ENCODE measurements at places on chromosomes 7 and 10. TPM values are rescaled to one million over a fixed set of nuclear protein-coding genes. Genes with fewer than 3 reads are reported as not detected.
A peak's percentile ranks its signal among the peaks of the same experiment; 100 is the strongest.

GRCh38 chr7:158017111-158018097 lies 570.2 kb downstream of the PTPRN2 start:
- DNase-seq: no peak

GRCh38 chr10:63586043-63586442 lies 64.8 kb downstream of the REEP3 start:
- DNase-seq: no peak

The PHYHIPL gene
- not detected for total RNA-seq

DNA sequence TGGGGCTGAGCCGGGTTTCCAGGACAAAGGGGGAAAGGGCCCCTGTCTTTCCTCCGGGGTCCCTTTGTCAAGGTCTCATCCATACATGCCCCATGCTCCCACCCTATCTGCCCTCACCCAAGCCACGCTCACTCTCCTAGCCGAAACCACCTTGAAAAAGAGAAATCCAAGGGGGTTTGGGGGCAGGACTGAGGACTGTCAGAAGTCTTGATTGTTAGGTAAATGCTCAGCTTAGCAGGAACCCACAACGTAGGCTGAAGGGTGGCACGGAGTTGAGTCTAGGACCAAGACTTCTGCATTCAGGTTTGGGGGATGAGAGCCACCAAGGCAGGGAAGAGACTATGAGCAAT lies 719 bp upstream of the PGAM2 start:
- no peak for DNase-seq

GRCh38 chr7:144529269-144529926 lies 125.9 kb upstream of the NOBOX start:
- DNase-seq: no peak

GRCh38 chr10:127146661-127147060 lies 49.7 kb downstream of the INSYN2A start:
- DNase-seq: no peak

DNA sequence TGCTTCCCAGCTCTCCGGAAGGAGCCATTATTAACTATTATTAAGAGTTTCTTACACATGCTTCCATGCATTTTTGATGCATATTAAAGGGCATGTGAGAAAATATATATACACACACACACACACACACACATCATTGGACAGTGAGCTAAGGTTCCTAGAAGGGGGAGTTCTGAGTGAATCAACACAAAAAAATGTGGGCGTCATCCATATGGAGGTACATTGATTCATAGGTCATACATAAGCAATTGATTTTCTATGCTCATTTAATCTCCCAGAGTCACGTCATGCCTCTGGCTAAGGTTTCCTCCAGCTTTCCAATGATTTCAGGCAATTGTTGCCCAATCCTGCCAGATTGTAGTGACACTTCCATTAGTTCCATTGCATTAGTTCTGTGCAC lies 269.4 kb downstream of the DNAJB9 start:
- no peak for DNase-seq

DNA sequence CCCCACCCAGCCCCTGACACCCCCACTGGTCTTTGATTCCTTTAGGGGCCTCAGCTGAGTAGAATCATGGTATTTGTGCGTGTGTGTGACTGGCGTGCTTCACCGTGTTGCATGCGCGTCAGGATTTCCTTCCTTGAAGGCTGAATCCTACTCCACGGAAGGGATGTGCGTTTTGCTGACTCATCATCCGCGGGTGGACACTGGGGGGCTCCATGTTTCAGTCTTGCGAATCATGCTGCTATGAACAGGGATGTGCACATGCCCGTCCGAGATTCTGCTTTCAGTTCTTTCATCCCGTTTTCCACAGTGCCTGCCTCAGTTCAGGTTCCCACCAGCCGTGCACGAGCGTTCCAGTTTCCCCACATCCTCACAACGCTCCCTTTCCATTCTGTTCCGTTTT lies 20.9 kb upstream of the JAKMIP3 start:
- no peak for DNase-seq

- no peak for DNase-seq
Measured at GRCh38 chr10:20648263-20648874, 248.7 kb downstream of the NEBL start.

DNA sequence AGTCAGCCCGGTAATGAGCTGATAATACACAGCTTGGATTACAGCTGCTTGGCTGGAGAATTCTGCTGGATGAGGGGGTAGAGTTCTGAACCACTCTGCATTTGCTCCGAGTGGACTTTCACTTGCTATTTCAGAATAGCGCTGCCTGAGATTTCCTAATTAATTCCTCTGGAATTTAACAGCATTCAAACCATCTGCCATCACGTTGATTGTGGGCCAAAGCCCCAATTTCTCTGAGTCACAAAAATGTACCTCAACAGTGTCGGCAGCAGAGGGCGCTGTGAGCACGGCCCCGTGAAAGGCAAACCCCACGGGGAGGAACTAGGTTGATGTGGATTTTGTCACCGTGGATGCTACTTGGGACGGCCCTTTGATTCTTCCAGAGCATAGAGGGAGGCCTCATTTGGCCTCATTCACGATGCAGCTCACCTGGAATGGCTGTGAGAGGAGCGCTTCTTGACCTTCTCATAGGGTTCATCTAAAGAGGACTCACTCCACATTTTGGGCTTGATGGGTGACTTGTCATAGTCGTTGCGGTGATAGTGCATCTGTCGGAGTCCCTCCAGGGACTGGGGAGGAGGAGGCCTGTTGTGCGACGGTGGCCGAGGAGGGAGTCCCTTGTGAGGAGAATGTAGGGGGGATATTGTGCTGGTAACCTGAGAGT lies 73.3 kb downstream of the PRPF18 start:
- DNase-seq: peak; percentile 34

The CYP3A7 gene
- total RNA-seq: not detected

DNA sequence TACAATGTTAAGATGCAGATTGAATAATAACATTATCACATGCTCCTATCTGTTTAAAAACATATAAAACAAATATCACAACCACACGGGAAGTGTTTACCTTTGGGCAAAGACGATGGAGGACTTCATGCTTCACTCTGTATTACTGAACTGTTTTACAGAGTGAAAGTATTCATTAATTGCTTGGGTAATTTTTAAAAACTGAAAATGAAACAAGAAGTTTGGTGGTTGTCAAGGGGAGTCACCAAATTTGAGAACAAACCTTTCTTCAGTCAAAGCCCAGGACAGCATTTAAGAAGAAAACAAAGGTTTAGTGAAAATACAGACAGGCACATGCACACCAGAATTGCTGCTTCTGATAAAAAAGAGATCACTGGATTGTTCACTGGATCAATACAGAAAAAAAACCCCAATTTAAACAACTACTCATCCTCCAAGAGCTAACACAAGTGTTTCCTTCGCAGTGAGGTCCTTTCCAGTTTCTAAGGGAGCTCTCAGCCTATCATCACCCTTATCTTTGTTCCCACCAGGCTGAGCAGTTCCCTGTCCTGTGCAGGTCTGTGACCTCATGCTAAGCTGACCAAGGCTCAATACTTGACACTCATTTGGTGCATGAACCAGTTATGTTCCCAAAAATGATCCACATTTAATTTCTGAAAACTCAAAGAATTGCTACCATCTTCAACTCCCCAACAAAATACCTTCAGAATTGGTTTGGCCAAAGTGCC lies 8.8 kb downstream of the PARP12 start:
- DNase-seq: no peak

The CELF2 gene
- 111 TPM for total RNA-seq

The GPR85 gene
- not detected for total RNA-seq

DNA sequence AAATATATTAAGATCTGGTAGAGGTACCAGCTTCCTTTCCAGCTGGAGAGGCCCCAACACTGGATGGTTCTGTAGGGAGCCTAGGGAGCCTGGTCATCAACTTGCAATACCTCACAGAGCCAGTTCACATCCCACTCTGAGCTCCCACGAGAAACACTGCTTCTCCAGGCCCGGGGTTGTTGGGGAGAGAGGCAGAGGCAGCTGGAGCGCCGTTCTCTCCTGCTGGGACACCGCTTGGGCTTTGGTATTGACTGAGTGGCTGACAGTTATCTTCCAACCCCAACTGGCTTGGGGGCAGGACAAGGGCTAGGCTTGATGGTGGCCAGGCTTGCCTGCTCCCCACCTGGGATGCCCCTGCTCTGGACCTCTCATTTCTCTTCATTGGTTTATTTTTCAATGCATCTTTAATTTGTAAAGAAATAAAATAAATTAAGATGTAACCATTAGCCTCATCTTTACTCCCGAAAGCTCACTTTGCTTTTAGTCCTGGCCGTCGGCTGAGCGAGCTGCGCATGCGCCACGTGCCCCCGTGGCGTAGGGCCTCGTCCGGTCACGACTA lies 10.0 kb upstream of the CHCHD1 start:
- DNase-seq: peak; percentile 78

DNA sequence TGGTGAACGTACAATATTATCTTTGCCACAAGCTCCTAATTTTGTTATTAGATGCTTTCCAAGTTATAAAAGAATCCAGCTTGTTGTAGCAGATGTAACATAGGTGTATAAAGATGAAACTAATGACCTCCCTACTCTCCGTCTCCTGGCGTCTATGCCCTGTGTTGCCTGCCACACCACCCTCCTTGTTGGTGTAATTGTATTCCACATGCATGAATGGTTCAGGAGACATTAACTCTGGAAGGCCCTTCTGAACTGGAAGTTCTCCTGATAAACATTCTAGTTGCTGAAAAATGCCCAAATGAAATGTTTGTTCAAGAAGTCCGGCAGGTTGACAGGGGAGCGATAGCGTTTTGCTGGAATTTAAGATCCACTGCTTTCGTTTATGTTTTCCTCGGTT lies 53.9 kb upstream of the SEPHS1 start:
- no peak for DNase-seq

DNA sequence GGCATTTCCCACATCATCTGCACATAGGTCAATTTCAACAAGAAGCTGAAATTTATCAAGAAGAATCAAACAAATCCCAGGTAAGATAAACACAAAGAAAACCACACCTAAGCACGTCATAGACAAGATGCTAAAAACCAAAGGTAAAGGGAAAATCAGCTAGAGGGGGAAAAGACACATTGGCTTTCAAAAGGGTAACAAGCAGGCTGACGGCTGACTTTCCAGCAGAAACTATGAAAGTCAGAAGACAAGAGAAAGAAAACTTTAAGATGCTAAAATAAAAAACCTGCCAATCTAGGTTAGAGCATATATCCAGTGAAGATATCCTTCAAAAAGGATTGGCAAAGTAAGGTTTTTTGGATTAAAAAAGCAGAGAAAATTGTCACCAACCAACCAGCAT lies 59.9 kb upstream of the RHEB start:
- no peak for DNase-seq

DNA sequence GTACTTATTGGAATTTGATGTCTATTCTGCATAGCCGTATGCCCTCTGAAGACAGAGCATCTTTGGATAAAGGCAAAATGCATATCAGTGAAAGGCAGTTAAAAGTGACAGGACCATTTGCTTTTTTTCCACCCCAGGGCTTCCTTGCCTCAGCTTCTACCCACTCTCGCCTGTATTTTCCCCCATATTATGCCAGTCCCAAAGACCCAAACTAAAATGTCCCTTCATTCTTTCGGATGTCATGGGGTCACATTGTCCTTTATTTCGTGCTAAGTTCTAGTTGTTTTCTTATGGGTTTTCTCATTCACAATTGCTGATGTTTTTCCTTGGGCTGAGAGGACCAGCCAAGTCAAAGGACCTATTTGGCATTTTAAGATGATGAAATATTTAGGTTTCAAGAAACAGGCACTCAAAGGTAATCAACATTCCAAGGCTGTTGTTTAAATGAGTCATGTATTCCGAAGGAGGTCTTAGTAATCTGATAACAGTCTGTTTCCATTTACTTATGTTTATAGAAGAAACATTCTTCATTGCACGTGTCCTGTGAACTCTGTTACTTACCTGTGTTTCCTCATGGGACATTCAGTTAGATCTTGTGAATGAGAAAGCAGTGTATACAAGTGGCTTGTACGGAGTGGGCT lies 74.1 kb downstream of the DNAH11 start:
- DNase-seq: no peak

The MAD1L1 gene
- 56.2 TPM for total RNA-seq

The GRM8 gene
- not detected for total RNA-seq

The LIPK gene
- total RNA-seq: not detected

The FOXK1 gene
- 37.9 TPM for total RNA-seq

The GIMAP4 gene
- total RNA-seq: 84.2 TPM

DNA sequence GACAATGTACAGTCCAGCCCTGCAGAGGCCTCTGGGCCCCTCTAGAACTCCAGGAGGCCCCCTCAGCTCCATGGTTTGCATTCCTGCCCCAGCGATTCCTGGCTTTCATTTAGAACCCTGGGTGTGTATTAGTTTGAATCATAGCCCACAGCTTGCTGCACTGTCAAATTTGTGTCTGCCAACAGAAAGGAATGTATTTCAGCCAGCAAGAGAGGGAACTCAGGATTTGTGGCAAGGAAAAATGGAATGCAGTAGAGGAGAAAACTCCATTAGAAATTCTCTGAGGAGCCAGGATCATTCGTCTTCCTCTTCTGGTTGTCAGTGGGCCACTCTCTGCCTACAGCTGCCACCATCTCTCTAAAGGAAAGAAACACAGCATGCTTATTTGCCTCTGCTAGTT lies 27.9 kb upstream of the WDR11 start:
- DNase-seq: no peak

DNA sequence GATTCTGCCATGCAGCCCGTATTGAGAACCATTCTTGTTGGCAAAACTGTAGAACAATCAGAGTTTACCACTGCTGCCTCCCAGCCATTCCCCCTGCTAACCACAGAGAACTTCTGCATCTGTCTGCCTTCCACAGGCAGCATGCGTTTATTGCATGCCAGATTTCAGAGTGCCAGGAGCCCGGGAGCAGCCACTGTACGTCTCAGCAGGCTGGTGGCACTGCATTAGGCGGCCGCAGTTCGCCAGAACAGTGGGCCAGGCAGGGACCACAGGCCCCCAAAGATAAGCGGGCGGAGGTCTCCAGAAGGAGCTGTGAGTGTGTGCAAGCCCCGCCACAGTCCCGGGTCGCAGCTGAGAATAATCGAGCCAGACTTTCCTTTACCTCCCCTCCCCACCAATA lies 31.8 kb downstream of the ZNF467 start:
- DNase-seq: no peak

The PDAP1 gene
- total RNA-seq: 162 TPM

DNA sequence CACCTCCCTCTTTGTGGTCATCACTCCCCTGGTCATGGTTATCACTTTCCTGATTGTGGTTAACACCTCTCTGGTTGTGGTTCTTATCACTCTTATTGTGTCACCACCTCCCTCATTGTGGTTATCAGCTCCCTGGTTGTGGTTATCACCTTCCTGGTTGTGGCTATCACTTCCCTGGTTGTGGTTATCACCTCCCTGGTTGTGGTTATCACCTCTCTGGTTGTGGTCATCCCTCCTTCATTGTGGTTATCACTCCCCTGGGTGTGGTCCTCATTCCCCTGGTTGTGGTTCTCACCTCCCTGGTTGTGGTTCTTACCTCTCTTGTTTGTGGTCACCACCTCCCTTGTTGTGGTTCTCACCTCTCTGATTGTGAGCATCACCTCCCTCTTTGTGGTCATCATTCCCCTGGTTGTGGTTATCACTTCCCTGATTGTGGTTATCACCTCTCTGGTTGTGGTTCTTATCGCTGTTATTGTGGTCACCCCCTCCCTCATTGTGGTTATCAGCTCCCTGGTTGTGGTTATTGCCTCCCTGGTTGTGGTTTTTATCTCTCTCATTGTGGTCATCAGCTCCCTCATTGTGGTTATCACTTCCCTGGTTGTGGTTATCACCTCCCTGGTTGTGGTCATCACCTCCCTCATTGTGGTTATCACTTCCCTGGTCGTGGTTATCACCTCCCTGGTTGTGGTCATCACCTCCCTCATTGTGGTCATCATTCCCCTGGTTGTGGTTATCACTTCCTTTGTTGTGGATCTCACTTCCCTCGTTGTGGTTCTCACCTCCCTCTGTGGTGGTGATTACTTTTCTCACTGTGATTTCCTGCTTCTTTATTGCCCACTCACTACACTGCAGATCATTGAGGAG lies 106.7 kb downstream of the GPR26 start:
- DNase-seq: no peak

- no peak for DNase-seq
Measured at GRCh38 chr10:126476246-126476645, 88.0 kb upstream of the ADAM12 start.

Measured in activated T-helper 1 cell treated with anti-CD3 and anti-CD28 coated beads, Interleukin-12 subunit alpha, Interleukin-12 subunit beta, Interleukin-2, Interleukin-4 antibody, amounts not matched to agents 30 ng/mL and 10 ng/mL and 1 ng/mL, durations not matched to agents 14 hours and 24 hours and 36 hours (primary cell).